ENCODE measurements at places on chromosomes 2 and 18. TPM values are rescaled to one million over a fixed set of nuclear protein-coding genes. Genes with fewer than 3 reads are reported as not detected.

The RBM44 gene
- total RNA-seq: 0.65 TPM

The FAP gene
- 1.8 TPM for total RNA-seq

The RAB6C gene
- total RNA-seq: not detected

The ATP6V1B1 gene
- total RNA-seq: not detected

The MPP4 gene
- 2.2 TPM for total RNA-seq

The IL1B gene
- total RNA-seq: 0.14 TPM

The RGPD4 gene
- not detected for total RNA-seq

The SPP2 gene
- not detected for total RNA-seq

All from dermis blood vessel endothelial cell (primary cell).